ENCODE measurements at places on chromosomes 4 and X. TPM values are rescaled to one million over a fixed set of nuclear protein-coding genes. Genes with fewer than 3 reads are reported as not detected.

The CFI gene
- 3.1 TPM for total RNA-seq

The QRFPR gene
- not detected for total RNA-seq

The BMP3 gene
- total RNA-seq, result 6.2 TPM

The DUSP21 gene
- not detected for total RNA-seq

The ARSJ gene
- 0.31 TPM for total RNA-seq

The CT47A7 gene
- total RNA-seq, result not detected

The DUSP9 gene
- 1.7 TPM for total RNA-seq

All from occipital lobe (tissue), 3 donors.